ENCODE measurements at places on chromosomes 13 and 19.

DNA sequence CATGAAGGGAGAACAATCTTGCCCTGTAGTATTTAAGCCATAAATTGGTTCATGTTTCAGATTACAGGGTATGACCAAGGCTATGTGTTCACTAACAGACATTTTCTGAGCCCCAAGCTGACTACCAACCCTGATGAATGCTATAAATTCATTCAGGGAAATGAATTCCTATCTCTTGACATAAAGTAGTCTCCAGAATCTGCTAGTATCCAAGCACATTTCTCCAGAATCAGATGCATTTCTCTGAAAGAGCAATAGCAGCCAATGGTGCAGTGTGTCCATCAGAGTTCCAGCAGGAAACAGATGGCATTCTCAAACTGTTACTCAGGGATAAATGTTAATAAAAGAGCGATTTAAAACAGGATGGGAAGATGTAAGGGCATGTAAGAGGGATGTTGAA is 226.4 kb downstream of the COG6 start:
- DNase-seq: no peak

DNA sequence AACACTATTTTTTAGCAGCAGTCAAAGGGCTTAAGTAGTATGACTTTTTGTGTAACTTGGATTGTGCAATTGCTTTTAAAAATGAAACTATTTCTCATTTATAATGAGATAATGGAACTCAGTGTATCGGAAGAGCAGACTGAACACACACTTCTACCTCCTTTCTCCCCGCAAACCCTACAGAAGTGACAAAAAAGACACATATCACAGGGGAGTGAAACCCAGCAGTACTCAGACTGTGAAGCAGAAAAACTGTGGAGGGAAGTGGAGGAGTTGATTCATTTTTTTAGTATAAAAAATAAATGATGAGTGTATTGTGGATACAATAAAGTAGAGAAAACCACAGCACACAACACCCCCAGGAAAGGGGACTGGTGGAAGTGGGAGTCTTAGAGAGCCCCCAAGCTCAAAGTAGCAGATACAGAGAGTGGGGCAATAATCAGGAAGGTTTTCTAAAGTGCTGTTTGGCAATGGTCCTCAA is 9.7 kb downstream of the LPAR6 start:
- DNase-seq: no peak

GRCh38 chr13:52810526-52810925 is 37.9 kb downstream of the PCDH8 start:
- DNase-seq: no peak

- DNase-seq: no peak
Observed at GRCh38 chr19:13100841-13101589, 1.6 kb downstream of the LYL1 start.
